NB4 (cell line): ENCODE measurements at places on chromosomes 5 and 9.

DNA sequence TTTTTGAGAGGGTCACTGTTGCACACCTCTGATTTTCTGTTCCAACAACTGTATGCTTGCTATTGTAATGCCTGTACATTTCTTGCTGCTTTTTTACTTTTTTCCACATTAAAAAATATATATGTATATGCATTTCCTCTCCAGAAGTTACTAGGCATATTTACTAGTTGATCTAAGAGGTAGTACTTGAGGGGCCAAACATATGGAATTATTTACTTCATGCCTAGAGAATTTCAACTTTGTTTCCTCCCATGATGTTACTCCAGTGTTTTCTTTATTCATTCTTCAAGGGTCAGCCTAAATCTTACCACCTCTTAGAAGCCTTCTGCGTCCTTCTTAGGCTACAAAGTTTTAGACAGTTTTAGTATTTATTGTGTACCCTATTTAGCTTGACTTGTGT is 122.7 kb downstream of the NMUR2 start:
- DNase-seq: no peak

- DNase-seq: peak; percentile 81
Observed at GRCh38 chr5:139649082-139649991, 1.2 kb downstream of the CXXC5 start.

- DNase-seq: no peak
Observed at GRCh38 chr5:180133971-180134508, 62.5 kb upstream of the RNF130 start.

GRCh38 chr5:128271859-128272464 is 188.4 kb downstream of the SLC12A2 start:
- DNase-seq: no peak

GRCh38 chr9:116251366-116251765 is 97.8 kb downstream of the PAPPA start:
- no peak for DNase-seq

DNA sequence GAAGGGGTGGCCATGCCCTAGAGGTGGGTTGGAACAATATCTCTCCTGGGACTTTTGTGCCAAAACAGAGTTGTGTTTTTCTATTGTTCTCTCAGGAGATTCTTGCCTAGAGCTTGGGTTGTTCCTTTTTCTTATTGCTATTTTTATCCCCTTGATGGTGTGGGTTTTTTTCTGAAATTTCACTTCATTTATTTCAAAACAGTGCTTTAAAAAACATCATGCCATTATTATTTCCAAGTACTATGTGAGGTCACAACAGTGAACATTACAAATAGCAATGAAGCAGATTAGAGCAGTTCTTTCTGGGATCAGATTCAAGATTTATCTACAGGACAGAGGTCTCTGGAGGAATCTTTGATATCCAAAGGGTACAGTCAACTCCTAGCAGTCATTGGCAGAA is 76.6 kb downstream of the ACTBL2 start:
- DNase-seq: no peak

DNA sequence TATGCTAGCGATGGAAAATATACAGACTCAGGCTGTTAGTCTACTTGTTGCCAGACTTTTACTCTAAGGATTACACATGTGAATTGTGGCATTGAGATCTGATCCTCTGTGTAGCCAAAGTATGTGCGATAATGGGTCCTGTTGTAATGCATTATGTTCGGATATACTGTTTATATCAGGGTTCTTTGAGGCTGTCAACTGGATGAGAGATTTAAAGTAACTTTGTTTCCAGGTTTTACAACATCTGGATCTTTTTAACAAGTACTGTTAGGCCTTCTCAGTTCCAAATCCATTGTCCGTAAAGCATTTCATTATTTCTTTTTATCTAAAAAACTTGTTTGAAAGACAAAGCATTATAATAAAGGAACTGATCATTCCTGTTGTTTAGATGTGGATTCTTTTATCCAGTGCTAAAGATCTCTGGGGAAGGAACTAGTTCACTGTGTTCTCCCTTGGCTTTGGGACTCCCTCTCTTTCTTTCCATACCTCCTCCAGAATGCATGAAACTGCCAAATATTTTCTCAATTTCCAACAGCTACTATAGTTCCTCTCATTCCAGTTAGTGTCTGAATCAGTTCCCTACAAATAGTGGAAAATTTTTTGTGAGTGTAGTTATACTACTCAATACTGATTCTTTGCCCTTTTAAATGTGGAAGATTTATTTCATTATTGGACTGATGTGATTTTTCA is 68.8 kb downstream of the HACD4 start:
- DNase-seq: no peak
